Left kidney (tissue), 8 donors: ENCODE measurements at places on chromosomes 13 and 19.

GRCh38 chr13:36354842-36355623 is 8.8 kb upstream of the SPART start:
- DNase-seq, result no peak

- no peak for DNase-seq
These were observed 90.2 kb downstream of the KCTD12 start for GRCh38 chr13:76795701-76796695.

DNA sequence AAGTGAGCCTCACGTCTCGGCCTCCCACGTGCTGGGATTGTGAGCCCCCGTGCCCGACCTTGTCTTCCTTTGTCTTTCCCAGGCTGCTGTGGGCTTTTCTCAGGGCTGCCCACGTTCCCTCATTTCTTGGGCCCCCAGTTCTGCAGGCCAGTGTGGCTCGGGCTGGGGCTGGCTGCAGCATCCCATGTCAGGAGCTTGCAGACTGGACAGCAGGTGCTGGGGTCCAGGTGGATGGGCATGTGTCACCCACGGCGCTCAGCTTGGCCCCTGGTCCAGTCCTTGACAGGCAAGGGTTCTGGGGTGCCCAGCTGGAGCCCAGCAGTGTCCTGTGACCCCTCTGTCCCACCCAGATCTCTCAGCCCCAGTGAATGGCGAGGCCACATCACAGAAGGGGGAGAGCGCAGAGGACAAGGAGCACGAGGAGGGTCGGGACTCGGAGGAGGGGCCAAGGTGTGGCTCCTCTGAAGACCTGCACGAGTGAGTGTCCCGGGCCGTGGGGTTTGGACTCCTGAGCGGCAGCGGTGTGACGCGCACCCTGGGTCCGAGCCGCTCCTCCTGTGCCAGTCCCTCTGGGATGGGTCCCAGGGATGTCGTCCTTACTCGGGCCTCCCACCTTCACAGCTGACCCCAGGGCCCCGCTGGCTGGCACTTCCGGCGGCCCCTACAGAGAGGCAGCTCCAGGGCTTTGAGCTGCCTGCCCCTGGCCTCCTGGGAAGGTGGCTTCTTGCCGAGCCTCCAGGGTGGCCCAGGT is 17.3 kb downstream of the PLIN4 start:
- no peak for DNase-seq

- no peak for DNase-seq
These were observed 1227.1 kb downstream of the SLITRK1 start for GRCh38 chr13:82654861-82655855.
